ENCODE measurements at places on chromosomes 13 and 19.

GRCh38 chr19:47729799-47730520 lies 15.4 kb upstream of the NOP53 start:
- DNase-seq: peak; percentile 41

DNA sequence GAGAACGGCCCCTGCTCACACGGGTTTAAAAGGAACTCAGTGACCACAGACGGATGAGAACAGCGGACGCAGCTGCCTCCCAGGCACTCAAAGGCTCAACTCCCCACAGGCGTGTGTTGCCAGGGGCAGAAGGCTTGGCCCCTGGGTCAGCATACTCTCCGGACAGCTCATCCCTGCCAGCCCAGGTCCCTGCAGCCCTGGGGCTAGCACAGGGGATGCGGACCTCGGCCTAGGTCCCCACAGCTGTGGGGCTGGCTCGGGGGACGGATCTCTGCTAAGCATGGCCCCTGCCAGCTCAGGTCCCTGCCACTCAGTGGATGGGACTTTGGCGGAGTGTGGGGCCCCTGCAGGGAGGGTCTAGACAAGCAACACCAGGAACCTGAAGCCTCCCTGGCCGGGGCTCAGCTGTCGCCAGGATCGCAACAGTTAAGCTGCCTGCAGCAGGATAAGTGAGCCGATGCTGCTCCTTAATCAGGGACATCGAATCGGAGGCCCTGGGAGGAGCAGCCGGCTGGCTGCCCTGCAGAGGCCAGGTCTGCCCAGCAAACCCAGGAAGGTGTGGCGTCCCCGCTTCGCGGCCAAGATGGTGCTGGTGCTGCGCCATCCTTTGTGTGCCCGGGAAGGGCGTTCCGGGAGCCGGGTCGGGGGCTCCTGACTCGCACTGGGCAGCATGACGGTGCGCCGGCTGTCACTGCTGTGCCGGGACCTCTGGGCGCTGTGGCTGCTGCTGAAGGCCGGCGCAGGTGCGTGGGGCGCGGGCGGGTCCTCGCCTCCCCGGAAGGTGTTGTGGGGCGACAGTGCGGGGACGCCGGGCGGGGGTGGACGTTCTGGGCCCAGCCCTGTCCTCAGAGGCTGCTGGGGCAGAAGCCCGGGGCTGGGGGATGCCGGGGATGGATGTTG lies 32.5 kb downstream of the MCF2L start:
- DNase-seq: no peak

DNA sequence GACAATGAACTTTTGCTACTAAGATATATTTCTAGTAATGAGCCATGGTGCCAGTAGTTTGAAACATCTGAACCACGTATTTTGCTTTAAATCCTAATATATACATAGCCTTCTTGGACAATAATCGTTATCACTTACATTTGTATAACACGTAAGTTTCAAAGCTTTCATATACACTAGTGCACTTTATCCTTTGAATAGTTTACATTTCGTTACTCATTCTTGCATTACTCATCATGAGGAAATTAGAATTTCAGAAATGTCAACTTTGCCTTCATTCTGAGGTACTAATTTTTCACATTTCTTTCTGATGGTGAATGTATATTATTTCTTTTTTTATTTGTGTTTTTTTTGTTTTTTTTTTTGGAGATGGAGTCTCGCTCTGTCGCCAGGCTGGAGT lies 5.8 kb downstream of the KBTBD7 start:
- no peak for DNase-seq

- DNase-seq: no peak
Observed at GRCh38 chr19:13077240-13077639, 25.4 kb downstream of the LYL1 start.

DNA sequence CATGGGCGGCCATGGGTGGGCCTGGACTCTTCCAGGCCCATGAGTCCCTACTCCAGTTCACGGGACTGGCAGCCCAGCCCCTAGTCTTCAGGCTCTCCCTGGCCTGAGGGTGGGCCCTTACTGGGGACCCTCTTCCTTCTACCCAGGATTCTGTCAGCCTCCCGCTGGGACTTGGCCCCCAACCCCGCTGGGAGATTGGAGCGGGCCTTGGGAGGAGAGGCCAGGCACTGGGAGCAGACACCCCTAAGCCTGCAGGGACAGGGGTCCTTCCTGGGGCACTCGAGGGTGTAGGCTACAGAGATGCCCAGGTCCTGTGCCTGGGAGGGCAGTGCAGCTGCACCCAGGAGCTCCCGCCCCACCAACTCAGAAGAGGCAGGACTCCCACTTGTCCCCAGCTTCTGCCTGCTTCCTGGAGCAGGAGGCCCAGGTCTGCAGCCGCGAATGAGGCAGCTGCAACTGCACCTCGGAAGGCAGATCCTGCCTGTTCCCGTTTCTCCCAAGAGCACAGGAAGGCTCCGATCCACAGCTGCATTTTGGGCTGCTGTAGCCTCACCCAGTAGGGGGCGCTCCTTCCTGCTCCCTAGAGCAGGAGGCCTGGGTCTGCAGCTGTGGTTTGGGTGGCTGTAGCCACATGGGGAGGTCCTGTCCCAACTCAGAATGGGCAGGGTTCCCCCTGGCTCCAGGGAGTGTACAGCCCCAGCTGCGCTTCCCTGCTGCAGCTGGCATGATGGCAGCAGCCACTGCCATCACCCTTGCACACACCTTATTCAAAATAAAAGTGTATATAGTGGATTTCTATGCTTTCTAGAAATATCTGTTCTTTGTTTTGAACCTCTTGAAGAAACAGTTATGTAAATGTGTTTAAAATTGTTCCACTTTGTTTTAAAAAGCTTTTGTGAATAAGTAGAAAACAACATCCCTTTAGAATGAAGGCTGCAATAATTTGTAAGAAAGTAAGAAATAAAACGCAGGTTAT lies 46.8 kb downstream of the TEX26 start:
- peak; percentile 42 for DNase-seq

DNA sequence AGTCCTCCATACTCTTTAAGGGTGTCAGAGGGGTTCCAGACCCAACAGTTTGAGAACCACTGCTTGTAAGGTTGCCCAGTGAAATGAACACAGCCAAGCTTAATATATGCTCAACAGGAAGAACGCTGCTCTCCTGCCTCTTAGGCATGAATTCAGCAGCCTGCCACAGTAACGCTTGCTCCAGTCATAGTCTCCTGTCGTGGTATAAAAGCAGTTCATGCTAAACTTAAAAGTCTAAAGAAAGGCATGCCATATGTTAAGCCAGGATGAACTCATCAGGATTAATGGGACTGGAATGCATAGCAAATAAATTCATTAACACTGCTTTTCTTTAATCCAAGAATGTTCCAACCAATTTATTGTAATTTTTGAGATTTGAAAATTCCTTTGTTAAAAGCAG lies 38.7 kb downstream of the SLC7A1 start:
- DNase-seq: no peak

DNA sequence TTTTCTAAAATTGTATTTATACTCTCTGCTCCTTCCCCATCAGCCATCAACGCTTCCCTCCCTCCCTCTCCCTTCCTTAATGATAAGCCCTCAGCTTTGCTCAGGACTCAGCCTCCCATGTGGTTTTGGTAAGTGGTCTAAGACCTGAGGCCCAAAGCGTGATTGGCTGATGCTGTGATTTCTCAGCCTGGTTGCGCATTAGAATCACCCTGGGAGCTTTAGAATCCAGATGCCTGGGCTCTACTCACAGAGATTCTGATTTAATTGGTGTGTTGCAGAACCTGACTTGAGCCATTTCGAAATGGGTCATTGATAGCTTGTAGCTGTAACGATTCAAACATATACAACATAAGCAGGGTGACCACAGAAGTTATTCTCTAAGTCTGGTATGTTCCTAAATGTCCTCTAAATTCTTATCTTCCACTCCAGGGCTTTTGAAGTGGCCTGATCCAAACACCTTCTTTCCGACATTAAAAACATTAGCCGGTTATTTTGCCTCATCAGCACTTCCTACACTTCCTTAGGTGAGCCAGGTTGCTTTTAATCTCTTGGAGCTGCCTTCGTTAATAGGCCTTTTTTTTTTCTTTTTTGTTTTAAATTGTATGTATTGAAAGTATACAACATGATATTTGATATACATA lies 60.6 kb downstream of the LRCH1 start:
- no peak for DNase-seq

- DNase-seq: no peak
Observed at GRCh38 chr13:63433546-63434150, 2018.0 kb upstream of the PCDH20 start.

- DNase-seq: peak; percentile 69
Observed at GRCh38 chr19:19405971-19406877, 749 bp downstream of the GATAD2A start.

- no peak for DNase-seq
Observed at GRCh38 chr13:40146063-40146462, 490.6 kb downstream of the COG6 start.

DNA sequence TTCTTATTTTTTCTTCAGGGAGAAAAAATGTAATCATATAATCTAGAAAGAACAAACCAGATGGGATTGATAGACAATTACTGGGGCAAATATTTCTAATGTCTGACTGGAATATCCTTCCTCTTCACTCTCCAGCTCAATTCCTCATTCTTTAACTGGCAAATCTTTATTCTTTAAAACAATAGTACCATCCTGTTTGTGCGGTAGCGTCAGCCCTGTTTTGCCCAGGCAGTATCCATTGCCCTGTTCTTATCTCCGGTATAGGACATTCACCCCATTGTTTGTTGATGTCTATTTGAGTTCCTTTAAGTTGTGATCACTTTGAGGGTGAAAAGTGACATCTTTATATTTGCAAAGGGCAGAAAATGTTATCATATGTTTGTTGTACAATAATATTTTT lies 185.4 kb downstream of the POSTN start:
- DNase-seq: no peak

GRCh38 chr19:19445911-19446361 lies 40.5 kb downstream of the GATAD2A start:
- no peak for DNase-seq

DNA sequence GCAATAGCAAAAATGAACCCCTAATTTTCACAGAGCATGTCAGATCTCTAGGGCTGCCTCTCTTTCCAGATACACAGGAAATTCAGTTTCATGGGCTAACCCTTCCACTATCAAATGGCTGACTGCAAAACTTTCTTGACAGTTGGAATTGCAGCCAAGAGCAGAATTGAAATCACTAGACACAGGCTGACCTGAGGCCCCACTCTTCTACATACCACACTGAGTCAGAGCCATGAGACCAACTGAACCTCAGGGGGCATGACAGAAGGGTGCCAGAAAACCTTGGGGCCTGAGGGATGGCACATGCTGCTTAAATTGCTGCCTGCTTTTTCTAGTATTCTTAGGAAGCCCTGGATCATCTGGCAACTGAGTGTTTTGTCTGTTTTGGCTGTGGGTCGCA lies 1.7 kb upstream of the DLEU7 start:
- DNase-seq: no peak

DNA sequence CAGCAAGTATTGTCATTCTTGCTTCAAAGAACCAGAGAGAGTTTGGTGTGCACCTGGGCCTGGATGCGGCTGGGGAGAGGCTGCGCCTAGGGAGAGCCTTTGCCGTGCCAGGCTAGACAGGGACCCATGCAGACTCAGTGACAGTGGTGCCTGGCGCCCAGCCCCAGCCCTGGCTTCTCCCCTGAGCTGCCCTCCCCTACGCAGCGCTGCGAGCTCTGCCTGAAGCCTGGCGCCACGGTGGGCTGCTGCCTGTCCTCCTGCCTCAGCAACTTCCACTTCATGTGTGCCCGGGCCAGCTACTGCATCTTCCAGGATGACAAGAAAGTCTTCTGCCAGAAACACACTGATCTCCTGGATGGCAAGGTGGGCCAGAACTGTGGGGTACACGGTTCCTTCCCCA lies 12.0 kb downstream of the KMT2B start:
- no peak for DNase-seq

- DNase-seq: no peak
Observed at GRCh38 chr13:109698779-109699178, 87.6 kb downstream of the IRS2 start.
